ENCODE measurements at places on chromosomes 1 and 21. TPM values are rescaled to one million over a fixed set of nuclear protein-coding genes. Genes with fewer than 3 reads are reported as not detected.

- no peak for DNase-seq
These were observed 34.5 kb downstream of the RAB3B start for GRCh38 chr1:51955797-51956527.

DNA sequence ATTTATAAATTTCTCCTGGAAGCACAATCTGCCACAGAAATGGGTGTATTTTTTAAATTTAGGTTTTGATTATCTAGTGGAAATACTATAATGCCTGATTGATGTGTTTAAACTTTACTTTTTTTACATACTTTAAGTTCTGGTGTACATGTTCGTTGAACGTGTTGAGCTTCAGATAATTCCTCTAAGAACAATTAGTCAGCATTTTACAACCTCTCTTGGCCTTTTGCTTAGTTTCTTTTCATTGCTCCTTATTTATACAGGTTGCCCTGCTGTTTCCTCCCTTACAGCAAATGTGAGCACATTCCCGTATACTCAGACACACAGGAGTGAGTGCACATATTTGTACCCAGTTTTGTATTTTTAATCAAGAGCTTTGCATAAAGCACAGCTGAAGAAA is 1038.9 kb downstream of the BRINP3 start:
- DNase-seq = no peak

DNA sequence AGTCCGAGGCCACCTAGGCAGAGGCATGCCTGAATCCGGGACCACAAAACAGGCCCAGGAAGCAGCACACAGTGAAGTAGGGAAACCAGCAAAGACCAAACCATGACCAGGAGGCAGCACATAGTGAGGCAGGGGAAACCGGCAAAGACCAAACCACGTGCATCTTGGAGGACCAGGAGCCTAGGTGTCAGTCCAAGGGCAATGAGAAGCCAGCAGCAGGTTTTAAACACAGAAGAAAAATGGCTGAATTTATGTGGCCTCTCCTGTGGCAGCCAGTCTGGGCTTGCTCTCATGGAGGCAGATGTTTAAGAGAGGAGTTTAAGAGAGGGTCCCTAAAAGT is 42.5 kb downstream of the NPHP4 start:
- no peak for DNase-seq

- no peak for DNase-seq
These were observed 18.6 kb downstream of the PDE9A start for GRCh38 chr21:42671778-42672593.

Gene EDARADD
- total RNA-seq = 3.3 TPM

Data from epithelial cell of proximal tubule (primary cell).